ENCODE measurements at places on chromosomes 16 and 17.

DNA sequence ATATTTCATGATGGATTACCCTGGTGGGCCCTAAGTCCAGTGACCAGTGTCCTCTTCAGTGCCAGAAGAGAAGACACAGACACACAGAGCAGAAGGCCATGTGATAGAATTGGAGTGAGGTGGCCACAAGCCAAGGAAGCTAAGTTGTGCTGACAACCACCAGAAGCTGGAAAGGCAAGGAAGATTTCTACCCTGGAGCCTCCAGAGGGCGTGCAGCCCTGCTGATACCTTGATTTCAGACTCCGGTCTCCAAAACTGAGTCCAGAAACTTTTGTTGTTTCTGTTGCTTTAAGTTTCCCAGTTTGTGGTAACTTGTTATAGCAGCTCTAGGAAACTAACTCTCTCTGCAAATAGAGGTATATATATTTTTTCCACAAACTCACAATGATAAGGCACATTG, 396.6 kb upstream of the ASIC2 start:
- no peak for DNase-seq

DNA sequence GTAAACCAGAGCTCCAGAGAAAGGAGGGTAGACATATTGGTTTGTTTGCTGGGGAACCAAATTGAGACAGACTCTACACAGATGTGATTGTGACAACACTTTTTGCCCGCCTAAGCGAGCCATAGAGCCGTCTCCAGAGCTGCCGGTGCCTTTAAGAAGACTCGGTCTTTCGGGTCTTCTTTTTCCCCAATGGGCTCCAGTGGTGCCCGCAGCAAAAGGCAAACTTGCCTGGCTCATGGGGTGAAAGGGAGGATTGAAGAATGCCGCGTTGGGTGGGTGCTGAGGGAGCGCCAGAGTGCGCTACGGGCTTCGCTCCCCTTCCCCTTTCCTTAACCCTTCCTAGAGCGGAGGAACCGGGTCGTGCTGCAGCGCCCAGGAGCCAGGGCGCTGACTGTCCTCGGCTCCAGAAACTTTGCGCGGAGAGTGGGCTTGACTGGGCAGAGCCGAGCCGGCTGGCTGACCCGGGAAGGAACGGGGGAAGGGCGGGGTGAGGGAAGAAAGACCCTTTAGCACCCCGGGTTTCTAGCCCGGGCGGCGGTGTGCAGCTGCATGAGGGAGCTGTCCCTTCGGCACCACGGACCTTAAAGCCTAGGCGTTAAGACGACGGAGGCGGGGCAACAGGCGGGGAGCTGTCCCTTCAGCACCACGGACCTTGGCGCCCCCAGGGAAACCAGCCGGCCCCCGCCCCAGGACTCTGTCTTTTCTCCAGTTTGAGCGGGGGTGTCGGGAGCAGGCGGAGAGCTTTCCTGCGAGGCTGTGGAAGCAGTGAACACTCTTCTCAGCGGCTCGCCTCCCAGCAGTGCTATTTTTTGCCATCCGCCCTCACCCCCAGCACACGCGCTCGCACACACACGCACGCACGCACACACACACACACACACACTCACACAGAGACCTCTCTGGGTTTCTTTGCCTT, at the start of gene CACNG3:
Gene CACNG3 (plus strand): TSS at position 880 of the 916 bp plus-strand sequence. CDS start 420 bp downstream, outside the sequence.
- DNase-seq: no peak

DNA sequence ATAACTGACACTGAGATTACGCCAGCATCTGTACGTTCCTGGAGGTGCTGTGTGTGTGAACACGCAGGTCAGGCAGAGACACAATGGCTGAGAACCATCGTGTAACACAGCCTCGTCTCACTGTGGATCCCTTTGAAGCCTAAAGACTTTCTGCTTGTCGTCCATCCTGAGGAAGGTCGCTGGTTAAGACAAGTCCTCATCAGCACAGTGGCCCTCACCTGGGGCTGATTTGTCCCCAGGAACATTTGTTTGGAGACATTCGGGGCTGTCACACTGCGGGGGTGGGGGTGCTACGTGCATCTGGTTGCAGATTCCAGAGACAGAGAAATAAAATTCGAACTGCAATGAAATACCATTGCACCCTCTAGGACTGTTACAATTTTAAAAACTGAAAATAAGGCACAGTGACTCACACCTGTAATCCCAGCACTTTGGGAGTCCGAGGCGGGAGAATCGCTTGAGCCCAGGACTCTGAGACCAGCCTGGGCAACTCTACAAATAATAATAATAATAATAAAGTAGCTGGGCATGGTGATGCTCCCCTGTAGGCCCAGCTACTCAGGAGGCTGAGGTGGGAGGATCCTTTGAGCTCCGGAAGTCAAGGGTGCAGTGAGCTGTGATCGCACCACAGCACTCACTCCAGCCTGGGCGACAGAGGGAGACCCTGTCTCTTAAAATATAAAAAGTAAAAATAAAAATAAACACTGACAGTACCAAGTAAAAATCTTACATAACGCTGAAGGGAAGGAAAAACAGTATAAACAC, 112.0 kb upstream of the METRNL start:
- DNase-seq: no peak

GRCh38 chr17:4994081-4994595, 3.2 kb downstream of the INCA1 start:
- DNase-seq: no peak

DNA sequence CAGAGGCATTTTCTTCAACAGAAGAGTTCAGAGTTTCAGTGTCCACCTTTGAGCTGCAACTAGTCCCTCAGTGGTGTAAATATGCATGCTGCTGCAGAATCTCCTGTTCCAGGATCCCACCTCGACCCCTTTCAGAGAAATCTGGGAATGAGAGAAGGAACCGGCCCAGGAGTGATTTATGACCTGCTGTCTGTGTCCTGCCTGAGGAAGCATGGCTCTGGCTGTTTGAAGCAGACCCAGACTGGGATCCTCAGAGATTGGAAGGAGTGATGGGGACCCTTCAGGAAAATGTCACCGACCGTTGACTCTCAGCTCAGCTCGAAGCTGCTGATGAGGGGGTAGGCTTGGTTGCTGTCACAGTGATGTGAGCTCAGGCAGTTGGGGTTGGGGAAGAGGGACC, 8.4 kb upstream of the MAF start:
- no peak for DNase-seq

DNA sequence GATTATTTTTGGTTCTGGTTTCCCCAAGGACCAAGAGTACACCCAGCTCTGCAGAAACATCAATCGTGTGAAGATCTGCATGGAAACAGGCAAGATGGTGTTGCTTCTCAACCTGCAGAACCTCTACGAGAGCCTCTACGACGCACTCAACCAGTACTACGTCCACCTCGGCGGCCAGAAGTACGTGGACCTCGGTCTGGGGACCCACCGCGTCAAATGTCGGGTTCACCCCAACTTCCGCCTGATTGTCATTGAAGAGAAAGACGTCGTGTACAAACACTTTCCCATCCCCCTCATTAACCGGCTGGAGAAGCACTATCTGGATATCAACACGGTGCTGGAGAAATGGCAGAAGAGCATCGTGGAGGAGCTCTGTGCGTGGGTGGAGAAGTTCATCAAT, 67.4 kb upstream of the ENDOV start:
- DNase-seq: no peak

- DNase-seq: no peak
Observed at GRCh38 chr17:17568772-17569195, 22.7 kb downstream of the PEMT start.

DNA sequence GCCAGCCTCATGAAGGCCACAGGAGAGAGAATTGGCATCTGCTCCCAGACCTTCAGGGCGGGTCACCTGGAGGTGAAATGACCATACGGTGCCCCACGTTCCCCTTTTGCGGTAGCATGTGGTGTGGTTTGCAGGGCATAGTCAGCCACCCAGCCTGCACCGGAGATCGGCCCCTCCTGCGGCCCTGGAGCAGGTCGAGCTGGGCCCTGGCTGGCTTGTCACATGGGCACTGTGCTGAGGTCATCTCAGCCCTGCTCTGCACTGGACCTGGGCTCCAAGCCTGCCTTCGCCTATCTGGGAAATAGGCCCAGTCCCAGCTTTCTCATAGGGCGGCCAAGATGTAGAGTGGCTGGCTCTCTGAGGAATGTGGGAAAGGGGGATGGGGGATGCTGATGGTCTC, 16.2 kb downstream of the GSE1 start:
- DNase-seq: no peak

DNA sequence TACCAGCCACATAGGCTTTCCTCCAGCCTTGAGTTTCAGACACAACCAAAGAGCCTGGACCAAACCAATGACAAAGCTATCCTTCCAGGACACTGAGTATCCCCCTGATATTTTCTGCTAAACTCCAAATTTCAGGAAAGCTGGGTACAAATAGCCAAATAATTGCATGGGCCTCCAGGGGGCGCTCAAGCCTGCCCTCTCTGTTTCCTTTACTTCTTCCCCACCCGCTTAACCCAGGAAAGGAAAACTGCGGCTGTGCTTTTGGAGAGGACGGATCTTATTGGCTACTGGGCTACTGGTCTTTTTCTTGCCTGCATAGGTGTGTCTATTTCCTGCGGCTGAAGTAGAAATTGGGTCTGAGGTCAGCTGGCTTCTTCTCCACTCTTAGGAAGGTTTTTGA, 30.1 kb downstream of the GNGT2 start:
- DNase-seq: no peak

GRCh38 chr17:63358111-63358839, 87.8 kb downstream of the CYB561 start:
- no peak for DNase-seq

DNA sequence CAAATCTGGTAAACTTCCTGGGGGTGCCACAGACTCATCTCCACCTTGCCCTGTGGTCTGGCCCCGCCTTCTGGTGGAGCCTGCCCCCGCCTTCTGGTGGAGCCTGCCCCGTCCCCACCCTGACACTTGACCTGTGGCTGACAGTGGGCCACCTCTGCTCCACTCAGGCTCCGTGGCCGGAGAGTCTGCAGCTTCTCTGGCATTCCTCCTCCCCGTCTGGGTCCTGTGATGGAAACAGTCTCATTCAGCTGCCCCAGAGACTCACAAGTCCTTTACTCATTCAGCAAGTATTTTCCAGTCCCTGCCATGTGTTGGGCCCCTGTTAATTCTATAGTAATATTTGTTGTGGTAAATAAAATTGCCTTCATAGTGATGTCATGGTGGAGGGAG, 21.0 kb upstream of the G6PC1 start:
- DNase-seq: no peak

Data from cortex of kidney (tissue), 1 donor.